Caki2 (cell line): ENCODE measurements at places on chromosomes 4 and X. TPM values are rescaled to one million over a fixed set of nuclear protein-coding genes. Genes with fewer than 3 reads are reported as not detected.

Gene SMIM14
- total RNA-seq, result 50.1 and 97.2 TPM in 2 replicates

Gene CXorf49
- not detected in 2 replicates for total RNA-seq

Gene CYTL1
- not detected in 2 replicates for total RNA-seq

- no peak for DNase-seq
Measured at GRCh38 chr4:152150214-152150613, 385.7 kb downstream of the FBXW7 start.

DNA sequence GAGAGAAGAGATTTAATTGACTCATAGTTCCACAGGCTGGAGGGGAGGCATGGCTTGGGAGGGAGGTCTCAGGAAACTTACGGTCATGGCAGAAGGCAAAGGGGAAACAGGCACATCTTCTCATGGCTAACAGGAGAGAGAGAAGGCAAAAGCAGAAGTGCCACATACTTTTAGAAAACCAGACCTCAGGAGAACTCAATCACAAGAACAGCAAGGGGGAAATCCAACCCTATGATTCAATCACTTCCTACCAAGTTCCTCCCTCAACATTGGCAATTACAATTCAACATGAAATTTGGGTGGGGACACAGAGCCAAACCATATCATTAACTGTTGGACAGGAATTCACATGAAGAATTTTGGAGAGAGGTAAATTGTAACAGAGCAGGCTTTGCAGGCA lies 485.3 kb upstream of the PITX2 start:
- no peak for DNase-seq
